ENCODE measurements at places on chromosomes 12 and 14.
A peak's percentile ranks its signal among the peaks of the same experiment; 100 is the strongest.

DNA sequence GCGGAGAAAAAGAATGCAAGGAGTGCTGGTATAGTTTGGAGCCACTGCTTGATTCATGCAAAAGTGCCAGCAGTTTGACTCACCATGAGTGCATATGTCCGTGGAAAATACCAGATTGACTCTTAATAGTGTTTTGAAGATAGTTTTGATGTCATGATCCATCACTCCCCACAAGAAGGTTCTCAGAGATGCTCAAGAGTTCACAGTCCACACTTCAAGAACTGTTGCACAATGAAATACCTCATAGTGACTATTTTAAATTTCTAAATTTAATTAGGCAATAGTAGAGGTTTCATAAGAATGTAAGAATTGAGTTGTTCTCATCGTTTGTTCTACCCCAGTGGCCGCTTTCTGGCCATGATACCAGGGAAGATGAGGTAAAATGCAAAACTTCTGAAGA, 286.6 kb upstream of the RGS6 start:
- H3K4me3 ChIP-seq = no peak overlapping the region
- no peaks in the 10 kb centered on the region for H3K4me1 ChIP-seq
- no peak overlapping the region for H3K27ac ChIP-seq

- peak; percentile 50 for DNase-seq
- H3K4me3 ChIP-seq = no peak overlapping the region
- H3K27ac ChIP-seq = no peak overlapping the region
Measured at GRCh38 chr12:57630891-57631433, 2.0 kb downstream of the B4GALNT1 start.

DNA sequence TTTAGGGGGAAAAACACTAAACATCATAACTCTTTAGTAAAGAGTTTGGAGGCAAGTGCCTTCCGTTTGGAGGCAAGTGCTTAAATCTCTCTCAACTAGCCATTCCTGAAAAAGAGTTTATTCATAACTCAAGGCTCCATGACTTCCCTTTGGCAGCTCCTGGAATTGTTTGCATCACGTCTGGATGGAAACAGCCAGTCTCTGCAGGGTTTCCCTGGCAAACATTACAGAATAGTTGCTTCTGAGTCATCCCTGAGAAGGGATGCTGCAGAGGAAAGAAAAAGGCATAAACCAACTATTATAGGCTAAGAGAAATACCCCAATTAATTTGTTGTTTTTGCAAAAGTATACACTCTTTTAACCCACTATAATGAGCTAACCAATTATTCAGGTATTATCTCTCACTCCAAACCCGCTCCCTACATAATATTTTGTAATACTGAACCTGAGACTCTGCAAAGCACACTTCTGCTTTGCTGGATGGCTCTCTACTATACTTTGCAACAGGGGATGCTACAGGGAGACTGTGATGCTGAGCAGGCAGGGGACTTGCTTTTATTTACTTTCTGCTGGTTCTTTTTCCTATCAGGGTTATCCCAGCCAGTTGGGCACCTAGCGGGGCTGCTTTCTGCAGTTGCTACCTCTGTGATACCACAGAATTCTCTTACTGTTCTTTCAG, 497.7 kb downstream of the FUT8 start:
- H3K4me3 ChIP-seq = no peak overlapping the region
- peaks cover 12% of the 10 kb centered on the region for H3K27me3 ChIP-seq
- H3K4me1 ChIP-seq = peaks cover 28% of the 10 kb centered on the region
- DNase-seq = no peak
- H3K36me3 ChIP-seq = peaks cover 7% of the 10 kb centered on the region

GRCh38 chr12:64039281-64039871, 182.7 kb downstream of the KICS2 start:
- no peaks in the 10 kb centered on the region for H3K27me3 ChIP-seq
- no peaks in the 10 kb centered on the region for H3K4me1 ChIP-seq
- no peak overlapping the region for H3K27ac ChIP-seq
- no peak for DNase-seq
- H3K4me3 ChIP-seq = no peak overlapping the region
- no peaks in the 10 kb centered on the region for H3K36me3 ChIP-seq

DNA sequence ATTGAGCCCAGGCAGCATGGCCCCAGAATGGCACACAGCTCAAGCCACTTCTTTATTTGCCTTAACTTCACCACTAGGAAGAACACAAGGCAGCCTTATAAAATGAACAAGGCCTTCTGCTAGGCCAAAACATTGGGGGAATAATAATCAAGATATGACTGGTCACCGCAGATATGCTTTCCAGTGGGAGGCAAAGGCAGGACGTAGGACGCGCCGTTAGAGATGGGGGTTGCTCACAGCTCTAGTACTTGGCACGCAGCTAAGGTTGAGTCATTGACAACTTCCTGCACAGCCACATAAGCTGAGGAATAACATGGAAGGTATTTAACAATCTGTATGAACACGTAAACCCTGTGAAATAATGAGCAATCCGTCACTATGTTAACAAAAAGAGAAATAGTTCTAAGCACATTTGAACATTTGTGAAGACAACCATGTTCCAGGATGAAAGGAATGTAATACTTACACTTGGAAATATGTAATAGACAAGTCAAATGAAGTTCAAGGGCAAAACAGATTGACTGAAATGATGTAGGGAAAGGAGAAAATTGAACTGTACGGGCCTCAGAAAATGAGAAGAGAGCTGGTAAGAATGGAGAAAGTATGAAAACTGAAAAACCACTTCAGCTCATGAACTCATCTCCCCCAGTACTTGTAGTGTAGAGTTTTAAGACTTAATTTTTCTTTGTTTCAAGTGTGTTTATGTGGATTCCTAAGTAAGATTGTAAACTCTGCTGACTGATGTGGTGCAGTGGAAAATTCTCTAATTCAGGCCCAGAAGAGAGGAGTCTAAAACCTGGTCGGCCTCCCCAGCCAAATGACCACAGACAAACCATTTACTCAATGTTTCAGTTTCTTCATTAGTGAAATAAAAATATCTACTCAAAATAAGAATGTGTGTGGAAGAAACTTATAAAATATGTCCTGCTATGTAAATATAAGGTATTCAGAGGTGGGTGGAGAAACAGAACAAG, 59.3 kb upstream of the CCDC91 start:
- H3K4me1 ChIP-seq = no peaks in the 10 kb centered on the region
- H3K27me3 ChIP-seq = peaks cover 3% of the 10 kb centered on the region
- H3K27ac ChIP-seq = no peak overlapping the region
- no peaks in the 10 kb centered on the region for H3K36me3 ChIP-seq
- H3K4me3 ChIP-seq = no peak overlapping the region
- DNase-seq = no peak

DNA sequence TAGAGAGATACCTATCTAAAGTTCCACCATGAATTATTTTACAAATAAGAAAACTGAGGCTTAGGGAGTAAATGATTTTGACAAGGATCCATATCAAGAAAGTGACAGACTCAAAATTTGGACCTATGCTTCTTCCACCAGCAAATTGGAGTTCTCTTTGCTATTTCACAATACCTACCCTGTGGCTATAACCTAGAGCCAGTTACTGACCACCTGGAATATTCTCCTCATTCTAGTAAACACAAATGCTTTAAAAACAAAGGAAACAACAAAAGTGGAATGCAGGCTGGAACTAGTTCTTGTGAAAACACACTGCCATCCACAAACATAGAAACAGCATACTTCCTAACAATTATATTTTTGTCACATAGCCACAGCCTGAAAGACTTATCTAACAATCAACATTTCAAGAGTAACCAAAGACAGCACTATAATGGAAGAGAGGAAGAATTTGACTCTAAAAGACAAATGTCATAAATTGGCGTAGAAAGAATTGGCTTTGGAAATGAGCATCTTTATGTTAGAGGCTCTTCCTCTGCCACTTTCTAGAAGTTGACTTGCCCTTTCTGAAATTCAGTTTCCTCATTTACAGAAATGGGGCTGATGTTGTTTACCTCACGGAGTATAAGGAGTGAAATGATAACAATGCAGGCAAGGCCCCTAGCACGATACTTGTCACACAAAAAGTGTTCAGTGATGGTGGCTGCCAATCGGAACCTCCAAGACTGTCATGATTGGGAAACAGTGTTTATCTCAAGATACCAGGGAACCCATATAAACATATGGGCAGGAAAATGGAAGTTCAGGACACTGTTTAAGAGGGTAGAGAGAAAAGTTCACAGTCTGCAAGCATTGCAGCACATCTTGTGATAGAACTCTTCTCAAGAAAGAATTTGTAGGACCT, 138.6 kb upstream of the LGR5 start:
- no peak for DNase-seq
- H3K27me3 ChIP-seq = no peaks in the 10 kb centered on the region
- no peaks in the 10 kb centered on the region for H3K36me3 ChIP-seq
- H3K4me3 ChIP-seq = no peak overlapping the region
- no peak overlapping the region for H3K27ac ChIP-seq

DNA sequence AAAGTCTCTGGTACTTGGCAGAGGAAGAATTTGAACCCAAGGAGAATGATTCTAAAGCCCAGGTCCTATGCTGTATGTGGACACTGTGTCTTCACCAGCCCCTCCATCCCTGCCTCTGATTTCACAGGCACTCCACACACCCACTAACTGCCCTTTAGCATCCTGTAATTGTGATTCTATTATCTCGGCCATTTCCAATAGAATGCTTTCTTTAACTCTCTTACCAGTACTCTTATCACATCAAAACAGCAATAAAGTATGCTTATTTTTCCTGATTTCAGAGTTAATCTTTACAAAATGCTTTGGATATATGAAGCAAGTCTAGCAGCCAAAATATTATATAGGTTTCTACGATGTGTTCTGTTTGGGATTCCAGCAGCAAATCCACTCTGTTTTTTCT, 37.9 kb upstream of the BTG1 start:
- H3K36me3 ChIP-seq = no peaks in the 10 kb centered on the region
- no peaks in the 10 kb centered on the region for H3K27me3 ChIP-seq
- H3K4me3 ChIP-seq = no peak overlapping the region
- H3K27ac ChIP-seq = no peak overlapping the region

- no peaks in the 10 kb centered on the region for H3K27me3 ChIP-seq
- peaks cover 37% of the 10 kb centered on the region for H3K4me1 ChIP-seq
- no peak overlapping the region for H3K4me3 ChIP-seq
- DNase-seq = no peak
Measured at GRCh38 chr12:120847814-120848213, 56.3 kb downstream of the SPPL3 start.

- DNase-seq = no peak
- no peaks in the 10 kb centered on the region for H3K36me3 ChIP-seq
- no peak overlapping the region for H3K4me3 ChIP-seq
- peaks cover 3% of the 10 kb centered on the region for H3K4me1 ChIP-seq
Measured at GRCh38 chr14:35456261-35456660, 51.7 kb upstream of the NFKBIA start.

DNA sequence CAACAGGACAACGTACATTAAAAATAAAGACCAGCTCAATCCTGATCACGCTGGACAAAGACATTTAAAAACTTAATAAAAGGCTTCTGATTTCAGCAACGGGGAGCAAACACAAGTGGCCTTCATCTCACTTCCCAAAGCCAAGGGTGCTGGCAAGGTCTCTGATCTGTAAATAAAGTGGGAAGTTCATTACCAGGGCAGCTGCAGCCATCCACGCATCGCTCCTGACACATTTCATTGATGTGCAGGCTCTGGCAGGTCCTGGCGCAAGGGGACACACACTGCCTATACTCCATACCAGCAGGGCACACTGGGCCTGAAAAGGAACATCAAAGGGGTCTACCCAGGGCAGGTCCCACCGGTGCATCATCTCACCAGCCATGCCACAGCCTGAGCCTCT, 51.0 kb downstream of the VWF start:
- DNase-seq = no peak
- H3K4me1 ChIP-seq = peaks cover 41% of the 10 kb centered on the region
- H3K27ac ChIP-seq = no peak overlapping the region
- H3K4me3 ChIP-seq = no peak overlapping the region

DNA sequence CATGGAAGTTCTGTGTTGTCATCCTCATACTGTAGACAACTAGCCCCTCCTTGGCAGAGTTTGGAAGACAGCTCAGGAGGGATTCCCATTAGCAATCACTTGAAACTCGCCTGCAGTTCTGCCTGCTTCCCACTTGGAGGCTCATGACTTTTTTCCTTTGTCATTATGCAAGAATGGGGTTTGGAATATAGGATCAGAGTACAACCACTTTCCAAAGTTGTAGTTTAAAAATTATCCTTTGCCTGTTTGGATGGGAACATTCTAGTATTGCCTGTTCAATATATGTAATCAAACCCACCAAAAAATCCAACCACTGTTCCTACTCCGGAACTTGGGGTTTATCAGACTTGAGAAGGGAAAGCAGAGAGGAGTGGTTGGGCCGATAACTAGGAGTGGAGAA, 2.1 kb upstream of the GPD1 start:
- peaks cover 3% of the 10 kb centered on the region for H3K4me1 ChIP-seq
- H3K4me3 ChIP-seq = no peak overlapping the region
- no peak for DNase-seq
- H3K27me3 ChIP-seq = no peaks in the 10 kb centered on the region
- no peak overlapping the region for H3K27ac ChIP-seq
- H3K36me3 ChIP-seq = peaks cover 36% of the 10 kb centered on the region

DNA sequence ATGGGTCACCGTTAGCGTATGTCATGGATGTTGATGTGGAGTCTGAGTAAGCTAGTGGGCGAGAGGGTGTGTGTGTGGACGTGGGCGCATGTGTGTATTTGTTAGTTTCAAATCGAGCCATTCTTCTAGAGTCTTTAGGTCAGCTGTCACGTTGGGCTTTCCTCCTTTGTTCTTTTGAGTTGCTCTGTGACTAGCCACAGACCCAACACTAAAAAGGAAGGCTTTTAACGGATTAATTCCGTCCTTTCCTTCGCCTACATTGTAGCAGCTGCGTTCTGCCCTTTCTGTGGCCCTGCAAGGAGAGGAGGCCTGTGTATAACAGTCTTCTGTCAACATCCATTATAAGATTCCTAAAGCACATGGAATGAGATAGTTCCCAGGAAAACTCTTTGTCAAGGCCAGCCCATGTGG, 117.2 kb upstream of the DNM1L start:
- H3K27me3 ChIP-seq = no peaks in the 10 kb centered on the region
- peak overlapping the region; percentile 54 for H3K27ac ChIP-seq
- no peaks in the 10 kb centered on the region for H3K36me3 ChIP-seq
- H3K4me3 ChIP-seq = no peak overlapping the region
- peaks cover 18% of the 10 kb centered on the region for H3K4me1 ChIP-seq

GRCh38 chr14:31717294-31718085, 156.3 kb downstream of the NUBPL start:
- no peak overlapping the region for H3K27ac ChIP-seq
- no peaks in the 10 kb centered on the region for H3K4me1 ChIP-seq
- no peak for DNase-seq
- H3K27me3 ChIP-seq = no peaks in the 10 kb centered on the region
- no peaks in the 10 kb centered on the region for H3K36me3 ChIP-seq

- DNase-seq = no peak
- no peaks in the 10 kb centered on the region for H3K36me3 ChIP-seq
- H3K4me1 ChIP-seq = no peaks in the 10 kb centered on the region
- H3K27me3 ChIP-seq = peaks cover 21% of the 10 kb centered on the region
Measured at GRCh38 chr14:101097109-101097793, 193.7 kb upstream of the RTL1 start.

DNA sequence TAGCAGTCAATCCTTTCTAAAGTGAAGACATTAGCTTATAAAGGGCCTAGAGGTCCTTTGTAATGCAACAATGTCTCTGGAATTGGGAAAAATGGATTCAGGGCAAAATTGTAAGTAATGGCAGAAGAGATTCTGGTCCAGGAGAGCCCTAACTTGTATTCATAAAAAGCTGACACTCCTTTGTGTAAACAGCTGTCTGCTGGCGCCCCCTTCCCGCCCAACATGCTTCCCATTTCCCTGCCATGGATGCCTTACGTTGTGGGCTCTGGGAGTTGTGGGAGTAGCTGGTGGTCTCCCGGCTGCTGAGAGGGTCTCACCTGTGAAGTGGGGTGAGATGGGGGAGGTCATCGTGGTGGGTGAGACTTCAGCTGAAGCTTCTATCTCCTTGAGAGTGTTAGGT, 2.3 kb downstream of the ACRBP start:
- H3K27ac ChIP-seq = no peak overlapping the region
- H3K36me3 ChIP-seq = peaks cover 30% of the 10 kb centered on the region
- no peak for DNase-seq
- peaks cover 15% of the 10 kb centered on the region for H3K27me3 ChIP-seq

All from activated CD4-positive, alpha-beta T cell treated with anti-CD3 and anti-CD28 coated beads, Interleukin-2, amount 10 ng/mL, durations not matched to agents 24 days and 14 days (primary cell).